Fibroblast of skin of scalp (primary cell): ENCODE measurements at places on chromosomes 1 and 21.
A peak's percentile ranks its signal among the peaks of the same experiment; 100 is the strongest.

GRCh38 chr1:214747050-214747635, 144.1 kb downstream of the CENPF start:
- DNase-seq, result peak; percentile 20

GRCh38 chr1:182615468-182616129, 11.4 kb upstream of the RGS16 start:
- DNase-seq, result peak; percentile 60

- DNase-seq, result no peak
These were observed 21.3 kb upstream of the FCRL2 start for GRCh38 chr1:157798211-157798610.

DNA sequence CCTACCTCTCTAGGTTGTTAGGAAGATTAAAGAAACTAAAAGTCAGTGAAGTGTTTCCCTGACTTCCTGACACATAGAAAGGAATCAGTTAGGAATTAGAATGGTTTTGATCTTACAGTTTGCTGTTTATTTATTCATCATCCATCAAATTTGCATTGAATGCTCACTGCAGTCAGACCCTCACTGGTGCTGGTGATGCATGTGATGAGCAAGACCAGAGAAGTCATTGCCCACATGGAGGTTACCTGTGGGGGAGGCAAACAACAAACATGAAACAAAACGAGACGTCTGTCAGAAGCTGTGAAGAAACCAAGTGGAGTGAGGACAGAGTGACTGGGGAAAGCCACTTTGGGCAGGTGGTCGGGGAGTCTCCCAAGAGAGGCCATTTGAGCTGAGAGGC, 6.4 kb downstream of the CTPS1 start:
- no peak for DNase-seq

DNA sequence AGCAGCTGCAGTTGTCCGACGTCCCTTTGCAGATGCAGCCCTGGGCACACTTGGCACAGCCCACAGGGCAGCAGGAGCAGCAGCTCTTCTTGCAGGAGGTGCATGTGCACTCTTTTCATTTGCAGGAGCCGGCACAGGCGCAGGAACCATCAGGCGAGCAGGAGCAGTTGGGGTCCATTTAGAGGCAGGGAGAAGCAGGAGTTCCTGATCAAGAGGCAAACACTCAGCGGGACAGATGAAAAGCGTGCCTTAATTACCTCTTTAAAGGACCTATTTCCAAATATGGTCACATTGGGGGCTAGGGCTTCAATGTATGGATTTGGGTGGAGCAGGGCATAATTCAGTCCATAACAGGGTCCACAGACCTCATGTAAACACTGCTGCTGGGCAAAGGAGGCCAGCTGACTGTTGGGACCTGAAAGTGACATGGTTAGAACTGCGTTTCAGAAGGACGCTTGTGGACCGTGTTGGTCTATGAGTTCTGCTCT, 4.3 kb upstream of the CPLANE2 start:
- DNase-seq, result no peak

DNA sequence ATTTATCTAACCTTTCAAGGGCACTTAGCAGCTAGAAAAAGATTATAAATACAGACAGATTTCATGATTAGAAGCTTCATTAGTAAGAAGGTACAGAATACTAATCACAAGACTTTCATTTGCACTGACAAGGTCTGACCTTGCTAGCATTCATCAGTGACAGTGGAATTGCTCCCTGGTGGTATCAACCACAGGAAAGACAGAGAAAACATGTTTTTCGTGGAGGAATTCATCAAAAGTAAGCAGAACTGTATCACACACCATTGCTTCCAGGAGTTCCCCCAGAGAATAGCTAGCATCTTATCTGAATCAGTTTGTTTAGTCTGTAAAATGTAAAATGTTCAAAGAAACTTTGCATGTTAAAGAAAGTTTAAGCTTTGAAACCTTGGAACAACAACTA, 20.6 kb upstream of the CRB1 start:
- no peak for DNase-seq

DNA sequence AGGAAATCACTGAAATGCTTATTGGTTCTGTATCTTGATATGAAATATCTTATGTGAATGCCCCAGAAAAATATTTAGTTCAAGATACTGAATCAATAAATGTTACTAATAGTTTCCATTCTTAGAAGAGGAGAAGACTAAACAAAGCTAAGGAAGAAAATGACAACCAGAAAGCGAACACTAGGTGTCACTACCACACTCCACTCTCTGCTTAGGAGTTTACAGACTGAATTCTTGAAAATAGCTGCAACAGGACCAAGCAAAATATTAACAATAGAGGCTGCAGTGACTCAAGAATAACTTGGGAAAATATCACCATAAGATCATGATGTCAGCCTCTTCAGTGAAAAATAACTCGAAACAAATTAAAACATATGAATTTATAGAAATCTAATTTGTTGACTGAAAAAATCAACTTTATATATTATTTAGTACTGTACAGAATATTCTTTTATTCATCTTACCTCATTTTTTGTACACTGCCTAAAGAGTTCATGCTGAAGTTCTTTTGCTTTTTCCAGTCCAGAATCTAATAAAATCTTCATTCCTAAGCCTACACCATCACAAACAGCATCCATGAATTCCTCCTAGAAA, 61.6 kb downstream of the KIF14 start:
- DNase-seq, result peak; percentile 56

- no peak for DNase-seq
These were observed 42.2 kb upstream of the IGSF3 start for GRCh38 chr1:116709666-116710167.

DNA sequence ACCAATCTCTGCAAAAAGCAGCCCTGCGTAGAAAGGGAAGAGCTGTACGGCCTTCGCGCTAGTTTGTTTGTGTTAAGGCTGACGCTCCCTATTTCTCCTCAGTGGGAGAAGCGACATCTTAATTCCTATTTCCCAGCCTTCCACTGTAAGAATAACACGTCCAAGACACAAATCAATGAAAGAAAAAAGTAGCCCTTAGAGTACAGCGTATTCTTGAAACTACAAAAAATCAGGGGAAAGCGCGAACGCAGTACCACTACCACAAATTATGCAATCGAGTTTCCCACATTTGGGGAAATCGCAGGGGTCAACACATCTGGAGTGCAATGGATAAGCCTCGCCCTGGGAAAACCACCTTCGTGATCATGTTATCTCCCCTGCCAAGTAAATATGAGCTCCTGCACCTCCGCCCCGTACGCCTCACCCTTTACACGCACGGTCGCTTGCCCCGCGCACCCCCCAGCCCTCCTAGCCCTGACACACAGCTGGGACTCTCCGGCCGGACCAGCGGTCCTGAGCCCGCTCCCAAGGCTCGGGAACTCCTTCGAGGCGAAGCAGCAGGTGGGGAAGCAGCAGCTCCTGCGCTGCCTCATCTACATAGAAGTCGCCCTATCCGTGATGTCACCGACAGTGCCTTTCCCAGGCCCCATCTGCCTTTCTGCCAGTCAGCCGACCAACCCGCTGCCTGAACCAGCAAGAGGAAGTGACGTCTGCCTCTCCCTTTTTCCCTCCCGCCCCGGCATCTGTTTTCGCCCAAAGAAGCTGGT, 94.7 kb downstream of the PPIAL4G start:
- DNase-seq, result peak; percentile 93

DNA sequence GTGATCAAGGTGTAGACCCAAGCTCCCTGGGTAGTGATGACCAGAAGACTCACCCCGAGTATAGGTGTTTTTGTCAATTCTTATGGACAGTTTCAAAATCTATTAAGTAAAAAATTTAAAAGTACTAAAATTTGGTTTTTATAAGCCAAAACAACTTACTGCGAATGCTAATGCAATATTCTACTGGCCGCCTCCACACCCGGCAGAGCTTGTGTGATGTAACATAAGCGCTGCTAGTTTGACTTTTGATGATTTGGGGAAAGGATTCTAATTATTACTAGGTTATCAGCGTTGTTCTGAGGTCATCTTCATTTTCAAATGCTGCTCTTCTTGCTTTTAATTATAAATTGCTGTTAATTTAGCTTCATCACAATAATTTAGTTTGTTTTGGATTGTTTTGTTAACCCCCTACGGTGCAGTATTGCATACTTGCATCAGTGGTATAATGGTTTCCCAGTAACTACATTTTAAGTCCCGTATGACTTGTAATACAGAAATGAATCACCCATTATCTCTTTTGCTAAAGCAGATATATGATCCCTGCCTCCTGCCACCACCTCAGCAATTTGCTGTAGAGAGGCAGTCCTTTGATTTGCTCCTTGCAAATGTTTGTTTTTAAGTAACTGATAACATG, 178.0 kb downstream of the SDCCAG8 start:
- peak; percentile 22 for DNase-seq

DNA sequence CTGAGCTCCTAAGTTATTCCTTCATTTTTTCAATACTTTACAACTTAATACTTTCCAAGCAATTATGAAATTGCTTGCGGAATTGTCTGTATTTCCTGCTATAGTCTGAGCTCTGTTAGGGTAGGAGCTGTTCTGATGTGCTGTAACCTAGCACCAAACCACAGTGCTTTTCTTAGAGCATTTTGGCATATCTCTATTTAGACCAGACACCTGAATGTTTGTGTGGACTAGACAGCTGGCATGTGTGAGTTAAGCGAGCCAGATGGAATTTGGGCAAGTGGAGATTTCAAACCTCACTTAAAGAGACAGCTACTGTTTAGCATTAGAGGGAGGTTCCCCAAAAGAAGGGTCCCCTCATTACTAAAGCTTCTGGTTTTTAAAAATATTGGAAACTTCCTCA, 106.1 kb downstream of the RWDD3 start:
- DNase-seq, result no peak

GRCh38 chr1:185636848-185637247, 97.3 kb upstream of the HMCN1 start:
- DNase-seq, result no peak

DNA sequence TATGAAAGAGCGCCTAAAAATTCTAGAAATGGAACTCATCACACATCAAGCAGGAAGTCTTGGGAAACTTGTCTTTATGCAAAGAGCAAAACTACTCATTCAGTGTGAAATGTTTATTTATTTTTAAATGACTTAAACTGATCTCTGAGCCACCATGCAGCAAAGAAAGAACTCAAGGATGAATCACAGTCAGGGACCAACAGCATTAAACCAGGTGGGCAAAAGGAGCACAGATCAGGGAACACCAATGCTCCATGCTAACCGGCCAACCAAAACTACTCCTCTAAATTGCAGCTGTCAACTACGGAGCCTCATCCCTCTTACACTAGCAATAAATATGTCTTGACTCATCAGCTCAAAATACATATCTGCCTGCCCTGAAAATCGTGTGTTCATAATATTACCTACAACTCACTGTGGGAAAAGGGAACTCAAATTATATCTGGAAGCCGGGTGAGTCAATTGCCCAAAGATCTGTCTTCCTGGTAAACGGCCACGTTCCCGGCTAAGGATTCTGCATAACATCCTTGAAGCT, 129.2 kb downstream of the PTPN14 start:
- peak; percentile 89 for DNase-seq
